ENCODE measurements at places on chromosomes 2 and 18.

- DNase-seq, result peak; percentile 86
Measured at GRCh38 chr2:85409845-85410583, at the start of gene CAPG. Gene CAPG, minus strand, starts transcription at chr2:85410366. Its CDS starts 8,221 bp downstream, at chr2:85402145.

- DNase-seq, result no peak
Measured at GRCh38 chr2:190785334-190785733, 95.3 kb upstream of the GLS start.

DNA sequence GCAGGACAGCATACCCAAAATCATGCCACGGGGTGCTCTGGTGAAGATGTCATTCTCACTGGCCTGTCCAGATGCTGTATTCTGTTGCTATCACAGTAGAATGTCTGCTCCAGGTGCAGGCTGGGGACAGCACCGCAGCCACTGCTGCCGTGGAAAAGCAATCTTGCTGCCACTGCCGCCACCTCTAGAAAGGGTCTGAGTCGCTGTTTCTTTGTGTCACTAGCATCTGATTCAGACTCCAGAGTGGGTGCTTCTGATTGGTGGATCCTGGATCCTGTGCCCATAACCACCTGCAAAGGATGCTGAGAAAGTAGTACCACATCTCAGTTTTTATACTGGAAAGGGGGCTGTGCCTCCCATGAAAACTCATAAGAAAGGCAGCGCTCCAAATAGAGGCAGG, 45.3 kb upstream of the CTLA4 start:
- DNase-seq, result no peak

DNA sequence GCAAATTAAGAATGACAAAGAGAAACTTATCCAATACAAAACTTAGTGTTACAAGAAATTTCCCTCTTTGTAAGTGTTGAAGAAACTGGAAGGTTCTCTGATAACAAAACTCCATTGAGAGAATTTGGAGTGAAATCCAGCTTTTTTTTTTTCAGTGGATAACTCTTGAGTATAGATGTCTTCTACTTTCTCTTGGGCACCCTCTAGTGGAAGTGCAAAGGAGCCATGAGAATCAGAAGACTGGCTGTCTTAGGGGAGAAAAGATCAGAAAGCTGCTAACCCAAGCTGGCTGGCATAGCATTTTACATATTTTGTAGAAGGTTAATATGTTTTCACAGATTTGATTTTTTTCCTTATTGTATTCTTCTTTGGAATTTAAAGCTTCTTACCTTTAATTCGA, 138.8 kb upstream of the SATB2 start:
- DNase-seq, result peak; percentile 48

GRCh38 chr2:176338395-176338794, 69.2 kb downstream of the MTX2 start:
- no peak for DNase-seq

- no peak for DNase-seq
Measured at GRCh38 chr2:102145107-102145506, 2.6 kb downstream of the IL1R1 start.

- no peak for DNase-seq
Measured at GRCh38 chr2:7648221-7648795, 731.1 kb downstream of the RNF144A start.

GRCh38 chr2:182883451-182883850, 17.0 kb upstream of the FRZB start:
- no peak for DNase-seq

DNA sequence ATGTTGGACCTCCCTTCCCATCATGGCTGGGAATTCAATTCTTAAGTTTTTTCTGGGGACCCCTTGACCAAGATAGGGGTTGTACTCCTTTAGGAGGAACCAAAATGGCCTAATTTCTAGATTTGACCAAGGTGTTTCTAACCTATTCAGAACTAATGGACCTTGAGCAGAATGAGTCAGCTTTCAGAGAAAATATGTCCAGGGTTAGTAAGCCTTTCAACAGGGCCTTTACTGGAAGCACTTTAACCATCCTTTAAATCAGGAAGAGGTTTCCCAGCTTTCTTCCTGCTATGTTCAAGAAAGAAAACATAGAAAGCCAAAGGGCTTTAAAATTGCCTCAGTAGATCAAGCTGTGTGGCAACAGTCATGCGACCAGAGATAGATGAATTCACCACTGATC, 1184.9 kb upstream of the ACVR2A start:
- no peak for DNase-seq

GRCh38 chr18:2985628-2986027, 27.3 kb downstream of the LPIN2 start:
- peak; percentile 69 for DNase-seq

GRCh38 chr18:8254654-8255053, 354.6 kb upstream of the RAB12 start:
- no peak for DNase-seq

DNA sequence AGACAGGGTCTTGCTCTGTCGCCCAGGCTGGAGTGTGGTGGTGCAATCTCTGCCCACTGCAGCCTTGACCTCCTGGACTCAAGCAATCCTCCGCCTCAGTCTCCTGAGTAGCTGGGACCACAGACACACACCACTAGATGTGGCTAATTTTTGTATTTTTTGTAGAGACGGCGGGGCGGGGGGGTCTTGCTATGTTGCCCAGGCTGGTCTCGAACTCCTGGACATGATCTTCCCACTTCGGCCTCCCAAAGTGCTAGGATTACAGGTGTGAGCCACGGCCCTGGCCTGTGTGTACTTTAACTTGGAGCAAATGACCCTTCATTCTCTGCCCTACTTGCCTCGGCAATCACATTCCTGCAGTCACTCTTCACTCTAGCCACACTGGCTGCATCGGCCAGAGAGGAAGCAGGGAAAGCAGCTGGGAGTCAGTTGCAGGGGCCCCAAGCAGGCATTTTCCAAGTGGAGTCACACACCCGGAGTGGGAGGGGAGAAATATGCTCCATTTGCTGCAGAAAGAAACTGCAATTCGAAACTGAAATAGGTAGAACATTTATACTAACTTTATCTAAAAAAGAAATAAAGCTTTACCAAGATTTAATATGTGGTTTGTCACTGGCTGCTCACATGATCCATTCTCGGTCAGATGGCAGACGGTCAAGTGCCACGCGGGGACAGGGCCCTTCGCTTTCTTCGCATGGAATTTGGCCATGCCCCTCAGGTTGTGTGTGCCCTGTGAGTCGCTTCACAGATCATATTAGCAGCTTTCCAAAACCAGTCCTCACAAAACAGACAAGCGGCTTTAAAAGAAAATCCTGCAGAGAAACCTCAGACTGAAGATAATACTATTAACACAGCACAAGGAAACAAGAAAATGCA, 37.1 kb downstream of the FAM161A start:
- no peak for DNase-seq

DNA sequence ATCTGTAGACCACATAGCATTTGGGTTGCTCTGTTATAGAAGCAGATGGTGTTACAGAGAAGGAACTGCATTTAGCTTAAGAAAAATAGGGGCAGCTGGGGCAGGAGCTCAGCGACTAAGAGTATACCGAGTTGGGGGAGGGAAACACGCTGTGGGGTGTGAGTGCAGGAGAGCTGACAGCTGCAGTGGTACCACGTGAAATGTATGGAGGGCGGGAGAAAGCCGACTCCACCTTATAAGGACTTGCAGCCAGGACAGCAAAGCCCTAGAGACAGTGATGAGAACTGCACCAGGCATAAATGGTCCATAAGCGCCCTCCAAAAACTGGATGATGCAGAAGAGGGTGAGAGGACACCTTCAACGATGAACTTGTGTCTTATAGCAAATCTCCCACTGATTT, 237.6 kb downstream of the PRKCE start:
- DNase-seq, result peak; percentile 48

DNA sequence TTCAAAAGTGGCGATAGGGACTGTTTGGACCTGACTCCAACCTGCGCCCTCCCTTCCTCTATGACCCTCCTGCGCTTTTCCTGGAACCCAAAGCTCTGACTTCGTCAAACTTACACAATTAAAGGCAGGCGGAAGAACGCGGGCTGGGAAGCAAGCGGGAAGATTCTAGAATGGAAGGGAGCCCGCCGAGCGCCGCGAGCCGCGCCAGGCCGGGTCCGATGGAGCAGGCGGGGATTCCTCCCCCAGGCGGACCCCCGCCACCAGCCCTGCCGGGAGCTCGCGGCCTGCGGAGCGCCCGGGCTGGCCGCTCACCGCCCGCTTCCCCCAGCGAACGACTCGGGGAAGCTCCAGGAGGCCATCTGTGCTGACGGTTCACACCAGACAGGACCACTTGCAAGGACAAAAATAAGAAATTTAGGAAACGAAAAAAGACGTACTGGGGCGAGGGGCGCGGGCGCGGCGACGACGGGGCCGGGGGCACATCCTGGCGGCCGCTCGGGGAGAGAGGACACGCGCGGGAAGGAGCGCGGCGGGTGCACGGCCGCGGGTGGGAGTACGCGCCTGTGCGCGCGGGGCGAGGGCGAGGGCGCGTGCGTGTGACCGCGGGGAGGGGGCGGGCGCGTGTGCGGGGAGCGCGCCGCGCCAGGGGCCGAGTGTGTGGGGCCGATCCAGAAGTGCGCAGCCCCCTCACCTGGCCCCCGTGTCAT, 1.1 kb upstream of the SALL3 start:
- DNase-seq, result no peak

GRCh38 chr2:222291485-222291841, 7.3 kb downstream of the PAX3 start:
- DNase-seq, result no peak

- DNase-seq, result no peak
Measured at GRCh38 chr2:223048519-223048918, 3.5 kb upstream of the KCNE4 start.

DNA sequence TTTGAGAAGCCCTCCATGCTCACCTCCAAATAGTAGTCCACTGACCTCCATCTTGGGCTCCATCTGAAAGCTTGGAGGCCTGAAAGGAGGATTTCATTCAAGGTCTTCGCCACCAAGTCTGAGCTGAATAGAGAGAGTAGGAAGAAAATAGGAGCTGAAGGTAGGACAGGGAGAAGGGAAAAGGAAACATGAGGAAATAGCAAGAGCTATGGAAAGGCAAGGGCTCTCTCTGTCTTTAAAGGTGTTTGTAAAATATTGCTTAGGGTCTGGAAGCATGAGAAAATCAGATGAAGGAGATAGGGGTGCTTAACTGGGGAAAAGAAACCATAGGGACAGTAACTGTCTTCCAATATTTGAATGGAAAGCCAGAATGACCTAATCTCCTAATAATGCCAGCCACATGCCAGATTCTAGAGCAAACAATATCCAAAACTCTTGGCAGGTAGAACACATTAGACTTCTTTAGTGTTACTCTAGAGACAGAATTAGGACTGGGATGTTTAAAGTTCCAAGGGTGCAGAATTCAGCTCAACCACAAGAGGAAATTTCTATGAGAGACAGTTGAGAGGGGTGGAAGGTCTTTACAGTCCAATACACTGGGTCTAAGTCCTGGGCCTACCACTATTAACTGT, 67.4 kb downstream of the NAB1 start:
- DNase-seq, result no peak

GRCh38 chr18:23814991-23815614, 125.8 kb downstream of the LAMA3 start:
- DNase-seq, result no peak

DNA sequence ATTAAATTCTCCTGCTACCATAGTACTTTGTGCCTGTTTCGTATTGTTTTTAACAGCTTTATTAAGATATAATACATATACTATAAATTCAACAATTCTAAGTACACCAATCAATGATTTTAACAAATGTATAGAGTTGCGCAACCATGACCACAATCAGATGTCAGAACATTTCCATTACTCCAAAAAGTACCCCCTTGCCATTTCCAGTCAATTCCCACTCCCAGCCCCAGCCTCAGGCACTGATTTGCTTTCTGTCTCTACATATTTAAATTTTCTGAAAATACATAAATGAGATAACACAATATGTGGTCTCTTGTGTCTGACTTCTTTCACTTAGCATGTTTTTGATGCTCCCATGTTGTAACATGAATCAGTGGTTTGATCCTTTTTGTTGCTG, 193.9 kb downstream of the FIGN start:
- no peak for DNase-seq

DNA sequence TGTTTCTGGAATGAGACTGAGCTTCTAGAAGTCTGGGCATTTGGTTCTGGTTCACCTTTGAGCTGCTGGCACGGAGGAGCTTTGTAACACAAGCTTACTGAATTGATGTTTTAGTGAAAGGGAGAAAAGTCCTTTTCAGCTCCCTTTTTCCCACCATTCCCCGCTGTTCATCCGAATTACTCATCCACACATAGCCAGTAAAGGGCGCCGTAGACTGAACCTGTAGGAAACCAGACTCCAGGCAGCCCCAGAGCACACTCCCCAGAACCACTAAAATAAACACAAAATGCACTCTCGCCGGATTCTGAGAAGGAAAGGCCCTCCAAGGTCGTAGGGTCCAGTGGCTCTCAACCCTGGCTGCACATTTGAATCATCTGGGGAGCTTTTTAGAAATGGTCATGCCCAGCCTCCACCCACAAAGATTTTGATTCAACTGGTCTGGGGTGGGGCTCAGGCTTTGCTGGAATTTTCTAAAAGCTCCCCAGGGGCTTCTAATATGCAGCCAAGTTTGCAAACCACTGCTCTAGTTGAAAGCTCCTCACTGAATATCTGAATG, 29.6 kb downstream of the TCF7L1 start:
- DNase-seq, result no peak

- DNase-seq, result no peak
Measured at GRCh38 chr2:227395556-227395955, 7.8 kb upstream of the SCYGR1 start.

DNA sequence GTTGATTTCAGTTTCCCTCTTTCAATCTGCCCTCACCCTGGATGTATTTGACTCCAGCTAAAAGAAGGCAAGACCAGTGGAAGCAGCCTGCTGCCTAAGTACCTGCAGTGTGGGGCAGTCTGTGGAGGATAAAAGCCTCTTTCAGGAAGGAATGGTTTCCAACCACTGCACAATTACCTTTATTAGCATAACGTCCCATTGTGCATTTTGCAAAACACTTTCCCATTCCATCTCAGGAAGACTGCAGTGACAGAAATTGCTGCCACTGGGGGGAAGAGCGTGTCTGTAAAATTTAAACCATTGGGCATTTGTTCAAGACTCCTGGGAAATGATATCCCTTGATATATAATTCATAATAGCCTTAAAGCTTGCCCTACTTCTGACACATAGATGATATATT, 26.2 kb downstream of the CYRIA start:
- DNase-seq, result no peak

DNA sequence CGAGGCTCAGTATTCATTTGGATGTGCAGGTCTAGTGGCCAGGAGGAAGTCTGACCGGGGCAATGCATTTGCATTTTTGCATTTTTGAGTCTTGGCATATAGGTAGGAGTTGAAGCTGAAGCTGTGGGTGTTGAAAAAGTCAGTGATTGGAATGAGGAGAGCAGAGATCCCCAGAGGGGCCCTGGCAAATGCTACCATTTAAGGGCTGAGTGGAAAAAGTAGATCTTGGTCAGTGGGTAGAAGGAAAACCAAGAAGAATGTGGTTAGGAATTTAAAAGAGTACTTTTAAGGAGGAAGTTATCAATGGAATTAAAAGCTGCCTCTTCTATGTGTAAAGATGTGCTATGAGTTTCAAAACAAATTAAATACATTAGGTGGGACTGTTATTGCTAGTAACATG, 143.0 kb downstream of the ZEB2 start:
- DNase-seq, result no peak
